ENCODE measurements at places on chromosomes 11 and 22. TPM values are rescaled to one million over a fixed set of nuclear protein-coding genes. Genes with fewer than 3 reads are reported as not detected.

FOLR2 gene
- total RNA-seq = 31.8 TPM

DGCR6 gene
- 5.5 TPM for total RNA-seq

DNA sequence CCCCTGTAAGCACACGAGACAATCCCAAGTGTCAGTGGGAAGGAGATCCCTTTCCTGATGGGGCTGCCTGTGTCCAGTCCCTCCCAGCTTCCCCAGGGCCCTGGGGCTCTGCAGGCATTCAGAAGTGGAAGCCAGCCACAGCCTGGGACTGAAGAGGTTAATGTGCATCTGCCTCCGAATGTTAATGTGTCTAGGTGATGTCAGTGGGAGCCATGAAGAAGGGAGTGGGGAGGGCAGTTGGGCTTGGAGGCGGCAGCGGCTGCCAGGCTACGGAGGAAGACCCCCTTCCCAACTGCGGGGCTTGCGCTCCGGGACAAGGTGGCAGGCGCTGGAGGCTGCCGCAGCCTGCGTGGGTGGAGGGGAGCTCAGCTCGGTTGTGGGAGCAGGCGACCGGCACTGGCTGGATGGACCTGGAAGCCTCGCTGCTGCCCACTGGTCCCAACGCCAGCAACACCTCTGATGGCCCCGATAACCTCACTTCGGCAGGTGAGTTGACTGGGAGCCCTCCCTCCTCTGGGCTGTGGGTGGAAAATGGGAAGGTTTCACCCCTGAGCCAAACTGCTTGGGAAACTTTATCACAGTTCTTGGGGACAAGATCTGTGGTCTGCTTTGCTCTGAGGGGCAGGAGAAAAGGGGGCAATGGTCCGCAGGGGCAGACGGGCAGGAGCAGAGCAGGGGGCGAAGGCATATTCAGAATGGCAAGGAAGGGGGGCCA, at the start of gene MCHR1:
MCHR1 (plus strand) TSS at position 236 of the 715 bp plus-strand sequence; CDS start at position 405, 169 bp downstream.
- H3K36me3 ChIP-seq = no peaks in the 10 kb centered on the region
- peaks cover 26% of the 10 kb centered on the region for H3K4me1 ChIP-seq
- H3K4me3 ChIP-seq = peak within 1 kb of the TSS; percentile 35
- no peak for DNase-seq

- H3K27me3 ChIP-seq = no peaks in the 10 kb centered on the region
- no peak overlapping the region for H3K4me3 ChIP-seq
- H3K4me1 ChIP-seq = peaks cover 88% of the 10 kb centered on the region
Observed at GRCh38 chr11:68342459-68343158, 30.2 kb downstream of the LRP5 start.

DNA sequence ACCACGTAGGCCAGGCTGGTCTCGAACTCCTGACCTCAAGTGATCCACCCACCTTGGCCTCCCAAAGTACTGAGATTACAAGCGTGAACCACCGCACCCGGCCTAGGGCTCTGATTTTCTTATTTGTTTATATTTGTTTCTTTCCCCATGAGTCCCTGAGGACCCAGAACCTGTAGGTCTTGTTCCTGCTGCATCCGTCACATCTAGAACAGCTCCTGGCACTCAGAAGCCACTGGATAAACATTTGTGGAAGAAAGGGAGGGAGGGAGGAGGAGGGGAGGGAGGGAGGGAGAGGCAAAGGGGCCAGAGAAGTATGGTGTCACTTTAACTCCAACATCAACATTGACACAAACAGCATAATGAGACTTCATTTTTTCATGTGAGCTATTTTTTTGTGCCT, 67.7 kb downstream of the CELSR1 start:
- H3K4me3 ChIP-seq = no peak overlapping the region
- H3K4me1 ChIP-seq = no peaks in the 10 kb centered on the region
- H3K36me3 ChIP-seq = no peaks in the 10 kb centered on the region
- no peak overlapping the region for H3K27ac ChIP-seq
